Mesothelial cell of epicardium (in vitro differentiated cells): ENCODE measurements at places on chromosomes 1 and 21. TPM values are rescaled to one million over a fixed set of nuclear protein-coding genes. Genes with fewer than 3 reads are reported as not detected.

The LHX8 gene
- total RNA-seq: 0.20 to 0.36 TPM (median 0.20 TPM) in 3 replicates

GRCh38 chr1:47465605-47466004, 27.8 kb downstream of the FOXD2 start:
- no peak for DNase-seq

GRCh38 chr1:205369701-205370123, 13.0 kb upstream of the KLHDC8A start:
- no peak for DNase-seq

DNA sequence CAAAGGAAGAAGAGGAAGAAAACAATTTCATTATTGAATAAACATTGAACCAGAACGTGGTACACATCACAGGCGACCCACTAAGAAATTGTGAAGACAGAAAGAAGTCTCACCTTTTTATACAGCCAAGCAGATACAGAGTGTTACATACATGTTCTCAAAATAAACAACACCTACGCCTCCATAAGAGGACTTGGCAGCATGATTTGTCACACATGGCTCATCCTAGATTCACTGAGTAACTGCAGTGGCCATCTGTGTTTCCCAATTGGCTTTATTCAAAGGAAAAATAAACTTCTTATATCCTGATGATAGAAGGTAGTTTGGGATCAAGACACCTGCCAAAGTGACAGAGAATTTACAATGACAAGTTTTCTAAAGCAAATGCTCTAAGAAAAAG, 7.6 kb upstream of the KRTAP19-8 start:
- no peak for DNase-seq

DNA sequence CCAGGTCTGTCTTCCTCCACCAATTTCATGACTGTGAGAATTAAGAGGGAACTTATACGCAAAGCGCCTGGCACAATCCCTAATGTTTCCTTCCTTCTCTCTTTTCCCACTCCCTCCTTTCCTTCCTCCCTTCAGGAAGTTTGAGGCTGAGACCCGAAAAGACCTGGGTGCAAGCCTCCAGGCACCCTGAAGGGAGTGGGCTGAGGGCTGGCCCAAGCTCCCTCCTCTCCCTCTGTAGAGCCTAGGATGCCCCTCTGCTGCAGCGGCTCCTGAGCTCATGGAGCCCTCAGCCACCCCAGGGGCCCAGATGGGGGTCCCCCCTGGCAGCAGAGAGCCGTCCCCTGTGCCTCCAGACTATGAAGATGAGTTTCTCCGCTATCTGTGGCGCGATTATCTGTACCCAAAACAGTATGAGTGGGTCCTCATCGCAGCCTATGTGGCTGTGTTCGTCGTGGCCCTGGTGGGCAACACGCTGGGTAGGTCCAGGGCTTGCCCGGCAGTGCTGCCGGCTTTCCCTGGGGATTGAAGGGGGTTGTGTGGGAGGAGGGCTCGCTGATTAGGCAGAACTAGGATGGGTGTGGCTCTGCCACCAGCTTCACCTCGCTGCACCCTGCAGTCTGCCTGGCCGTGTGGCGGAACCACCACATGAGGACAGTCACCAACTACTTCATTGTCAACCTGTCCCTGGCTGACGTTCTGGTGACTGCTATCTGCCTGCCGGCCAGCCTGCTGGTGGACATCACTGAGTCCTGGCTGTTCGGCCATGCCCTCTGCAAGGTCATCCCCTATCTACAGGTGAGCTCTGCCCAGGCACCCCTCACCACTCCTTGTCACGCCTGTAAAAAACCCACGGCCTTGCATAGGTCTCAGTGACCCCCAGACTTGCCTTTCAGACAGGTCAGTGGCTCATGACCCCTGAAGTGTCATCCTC, 1.7 kb downstream of the HCRTR1 start:
- no peak for DNase-seq

The SMPDL3B gene
- total RNA-seq: 7.4 to 8.8 TPM (median 8.4 TPM) in 3 replicates

DNA sequence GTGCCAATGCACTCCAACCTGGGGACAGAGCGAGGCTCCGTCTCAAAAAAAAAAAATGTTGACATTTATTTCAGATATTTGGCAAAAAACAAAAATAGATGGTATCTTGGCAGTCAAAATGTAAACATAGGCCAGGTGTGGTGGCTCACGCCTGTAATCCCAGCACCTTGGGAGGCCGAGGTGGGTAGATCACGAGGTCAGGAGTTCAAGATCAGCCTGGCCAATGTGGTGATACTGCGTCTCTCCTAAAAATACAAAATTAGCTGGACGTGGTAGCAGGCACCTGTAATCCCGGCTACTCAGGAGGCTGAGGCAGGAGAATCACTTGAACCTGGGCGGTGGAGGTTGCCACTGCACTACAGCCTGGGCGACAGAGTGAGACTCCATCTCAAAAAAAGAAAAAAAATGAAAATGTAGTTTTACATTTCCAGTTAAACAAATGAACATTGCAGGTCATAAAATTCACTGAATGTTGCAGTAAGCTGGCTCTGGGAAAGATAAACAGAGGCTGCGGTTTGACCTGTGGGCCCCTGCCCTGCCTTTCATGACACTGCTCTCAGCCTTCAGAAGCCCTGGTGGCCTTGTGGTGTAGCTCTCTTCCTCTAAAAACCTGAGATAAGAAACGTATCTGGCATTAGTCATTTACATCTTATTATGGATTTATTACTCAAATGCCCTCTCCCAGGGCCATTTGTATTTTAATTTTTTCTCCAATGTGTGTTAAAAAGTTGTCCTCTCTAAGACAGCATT, 12.2 kb upstream of the SLC44A3 start:
- no peak for DNase-seq

The AIRE gene
- total RNA-seq: 0.13 to 0.23 TPM (median 0.18 TPM) in 3 replicates

The BMP8A gene
- 0.27 TPM in 1 of 3 replicates, not detected in the others for total RNA-seq

- DNase-seq: no peak
Measured at GRCh38 chr1:88098881-88099280, 585.2 kb upstream of the PKN2 start.

GRCh38 chr1:107100331-107100984, 40.4 kb upstream of the NTNG1 start:
- no peak for DNase-seq

GRCh38 chr21:36539434-36540150, 59.7 kb upstream of the CLDN14 start:
- no peak for DNase-seq

DNA sequence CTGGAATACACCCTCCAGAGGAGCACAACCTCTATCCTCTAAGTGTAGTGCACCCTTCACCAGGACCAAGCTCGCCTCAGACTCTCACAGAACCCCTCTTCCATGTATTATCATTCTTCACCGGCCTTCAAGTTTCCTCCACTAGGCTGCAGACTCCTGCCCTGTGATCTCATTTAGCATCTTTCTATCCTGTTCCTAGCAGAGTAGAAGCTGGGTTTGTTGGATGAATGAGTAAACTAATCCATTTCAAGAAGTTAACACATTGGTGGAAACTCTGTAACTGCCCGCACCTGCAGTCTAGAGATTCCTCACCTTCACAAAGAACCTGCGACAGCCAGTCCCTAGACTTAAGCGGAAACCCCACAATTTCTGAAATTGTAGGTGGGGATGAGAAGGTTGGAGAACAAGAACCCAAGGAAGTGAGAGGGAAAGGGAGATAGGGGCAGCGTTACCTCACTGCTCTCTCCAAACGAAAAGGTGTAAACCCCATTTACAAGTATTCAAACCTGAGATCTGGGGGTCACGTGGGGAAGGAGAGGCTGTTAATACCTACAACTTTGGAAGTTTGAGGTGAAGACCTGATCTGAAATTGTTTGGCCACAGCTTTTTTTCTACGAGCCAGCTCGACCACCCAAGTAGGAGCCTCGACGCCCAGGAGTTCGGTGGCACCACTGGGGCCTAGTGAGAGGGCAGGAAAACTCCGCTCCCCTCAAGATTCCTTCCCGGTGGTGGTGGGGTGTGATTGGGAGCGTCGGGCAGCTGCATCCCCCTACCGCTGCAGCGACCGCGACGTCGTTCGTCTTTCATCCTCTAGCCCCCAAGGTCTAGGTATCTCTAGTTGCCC, 1.2 kb downstream of the PTPN14 start:
- no peak for DNase-seq

GRCh38 chr21:26147535-26147934, 23.0 kb downstream of the APP start:
- DNase-seq: no peak

- DNase-seq: no peak
Measured at GRCh38 chr1:97920276-97920831, 480 bp downstream of the DPYD start.

The SLC9C2 gene
- total RNA-seq: 0.93 to 1.2 TPM (median 1.00 TPM) in 3 replicates

The ACOT7 gene
- 17.4 to 21.3 TPM (median 20.3 TPM) in 3 replicates for total RNA-seq

- DNase-seq: no peak
Measured at GRCh38 chr21:36188937-36189336, 32.3 kb downstream of the DOP1B start.

DNA sequence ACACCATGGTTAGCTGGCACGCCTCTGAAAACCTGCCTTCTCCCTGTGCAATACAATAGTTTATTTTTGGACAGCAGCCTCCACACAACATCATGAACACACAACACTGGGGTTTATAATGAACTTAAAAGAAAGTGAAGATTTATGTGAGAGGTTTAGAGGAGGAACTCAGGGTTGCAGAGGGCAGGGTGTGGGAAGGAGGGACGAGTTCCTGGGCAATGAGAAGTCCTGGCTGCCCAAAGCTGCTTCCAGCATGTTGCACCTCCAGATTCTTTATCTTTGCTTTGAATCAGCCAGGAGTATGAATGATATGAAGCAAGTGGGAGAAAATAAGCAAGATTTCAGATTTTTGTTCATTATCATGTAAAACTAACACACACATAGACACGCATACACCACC, 11.3 kb upstream of the LRRC8D start:
- no peak for DNase-seq

The LCE1C gene
- total RNA-seq: not detected in 3 replicates

The SPRR2A gene
- total RNA-seq: not detected in 3 replicates

The SLC37A1 gene
- total RNA-seq: 13.0 to 15.9 TPM (median 14.8 TPM) in 3 replicates

GRCh38 chr21:17128132-17128531, 384.7 kb upstream of the CXADR start:
- DNase-seq: no peak

GRCh38 chr1:233549917-233550316, 64.0 kb upstream of the KCNK1 start:
- DNase-seq: no peak

DNA sequence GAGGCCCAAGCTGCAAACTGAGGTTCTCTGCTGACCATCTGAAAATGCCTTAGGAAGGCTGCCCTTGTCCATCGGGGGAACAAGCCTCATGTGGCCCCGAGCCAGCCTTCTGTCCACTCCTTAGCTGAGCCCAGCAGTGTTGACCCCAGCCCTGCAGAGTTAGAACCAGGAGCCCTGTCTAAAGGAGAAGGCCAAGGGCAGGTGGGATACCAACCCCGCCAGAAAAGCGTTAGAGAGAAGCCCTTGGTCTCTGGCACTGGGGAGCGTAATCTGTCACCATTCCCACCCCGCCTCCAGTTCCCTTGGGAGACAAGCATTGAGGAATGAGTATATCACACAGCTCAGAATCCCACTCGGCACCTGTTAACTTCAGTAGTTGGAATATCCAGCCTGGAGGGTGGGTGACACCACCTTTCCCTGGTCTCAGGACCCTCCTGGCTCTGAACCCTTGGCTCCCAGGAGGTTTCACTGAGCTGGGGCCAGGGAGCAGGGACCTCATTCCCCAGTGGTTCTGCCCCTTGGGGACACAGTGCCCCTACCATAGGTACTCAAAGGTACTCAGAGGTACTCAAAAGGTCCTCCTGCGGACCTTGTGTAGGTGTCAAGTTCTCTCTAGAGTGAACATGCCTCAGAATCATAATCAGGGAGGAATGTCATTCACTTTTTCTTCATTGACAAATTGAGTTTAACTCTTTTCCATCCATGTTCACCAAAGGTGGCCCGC, 16.4 kb downstream of the ETS2 start:
- no peak for DNase-seq

- DNase-seq: no peak
Measured at GRCh38 chr21:44269090-44269489, 7.4 kb upstream of the DNMT3L start.

DNA sequence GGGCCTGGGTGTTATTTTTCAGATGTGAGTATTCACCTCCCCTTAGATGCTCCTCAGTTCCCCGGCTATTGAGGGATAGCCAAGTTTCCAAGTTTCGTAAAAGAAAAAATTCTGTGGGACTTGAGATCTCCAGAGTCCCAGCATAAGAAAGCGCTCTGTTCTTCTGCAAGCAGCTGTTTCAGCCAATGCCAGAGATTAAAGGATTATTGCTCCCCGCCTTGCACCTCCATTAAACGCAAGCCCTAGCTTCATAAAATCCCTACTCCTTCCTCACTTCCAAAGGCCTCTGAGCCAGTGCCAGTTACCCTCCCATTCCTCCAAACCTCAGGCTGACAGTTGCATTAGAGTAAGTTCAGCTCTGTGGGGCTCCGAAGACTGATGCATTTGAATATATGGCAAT, 56.4 kb downstream of the CHIA start:
- DNase-seq: no peak

- DNase-seq: no peak
Measured at GRCh38 chr1:33462405-33463164, 9.9 kb upstream of the ZSCAN20 start.

The VAV3 gene
- 2.1 to 3.2 TPM (median 2.4 TPM) in 3 replicates for total RNA-seq

GRCh38 chr1:58812468-58812867, 28.6 kb upstream of the JUN start:
- no peak for DNase-seq
